Globus pallidus (tissue), 1 donor: ENCODE measurements at places on chromosomes 12 and 14.

DNA sequence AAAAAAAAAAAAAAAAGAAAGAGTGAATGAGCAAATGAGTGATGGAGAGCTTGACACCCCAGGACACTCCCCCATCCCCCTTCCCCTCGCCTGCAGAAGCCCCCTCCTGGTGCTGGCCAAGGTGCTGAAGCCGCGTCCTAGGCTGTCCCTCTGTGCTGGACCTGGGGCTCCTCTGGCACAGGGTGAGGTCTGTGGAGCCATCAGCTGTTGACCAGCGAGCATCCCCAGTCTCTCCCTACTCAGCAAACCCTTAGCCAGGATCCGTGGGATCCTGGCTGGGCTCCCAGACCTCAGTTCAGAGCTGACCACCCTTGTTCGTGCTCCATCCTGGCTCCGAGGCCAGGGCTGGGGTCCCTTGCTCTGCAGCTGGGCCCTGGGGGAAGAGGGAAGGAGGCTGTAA, 5.4 kb upstream of the KIF26A start:
- DNase-seq: no peak

DNA sequence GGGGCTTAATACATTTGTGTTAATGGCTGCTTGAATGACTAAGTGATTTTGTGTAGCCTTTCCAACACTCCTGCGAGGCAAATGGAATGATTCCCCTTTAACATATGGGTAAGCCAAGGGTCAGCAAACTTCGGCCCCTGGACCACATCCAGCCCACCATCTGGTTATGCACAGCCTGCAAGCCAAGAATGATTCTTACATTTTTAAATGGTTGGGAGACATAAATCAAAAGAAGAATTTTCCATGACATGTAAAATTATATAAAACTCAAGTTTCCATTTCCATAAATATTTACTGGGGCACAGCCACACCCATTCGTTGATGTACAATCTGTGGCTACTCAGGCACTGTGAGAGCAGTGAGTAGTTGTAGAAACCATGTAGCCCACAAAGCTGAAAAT, 9.0 kb downstream of the SLC8B1 start:
- DNase-seq: no peak

- DNase-seq: no peak
Measured at GRCh38 chr12:122126713-122127597, 47.1 kb downstream of the IL31 start.

DNA sequence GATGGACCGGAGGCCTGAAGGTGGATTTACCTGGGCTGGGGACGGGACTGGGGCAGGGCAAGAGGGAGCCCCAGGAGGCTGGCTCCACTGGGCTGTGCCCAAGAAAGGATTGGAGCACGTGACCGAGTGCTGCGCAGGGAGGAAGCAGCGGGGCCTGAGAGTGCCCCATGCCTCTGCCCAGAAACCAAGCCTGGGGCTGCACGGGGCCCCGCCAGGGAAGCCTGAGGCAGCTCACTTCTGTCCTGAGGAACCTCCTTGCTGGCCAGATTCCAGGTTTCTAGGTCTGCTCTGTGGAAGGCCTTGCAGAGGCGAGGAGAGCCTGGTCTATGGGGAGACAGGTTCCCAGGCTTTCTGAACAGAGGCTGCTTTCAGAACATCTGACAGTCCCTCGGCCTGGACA, 10.4 kb downstream of the NGB start:
- peak; percentile 31 for DNase-seq

- no peak for DNase-seq
Measured at GRCh38 chr12:39685854-39686657, 66.5 kb upstream of the ABCD2 start.

- no peak for DNase-seq
Measured at GRCh38 chr12:9264546-9264945, 56.4 kb upstream of the PZP start.

DNA sequence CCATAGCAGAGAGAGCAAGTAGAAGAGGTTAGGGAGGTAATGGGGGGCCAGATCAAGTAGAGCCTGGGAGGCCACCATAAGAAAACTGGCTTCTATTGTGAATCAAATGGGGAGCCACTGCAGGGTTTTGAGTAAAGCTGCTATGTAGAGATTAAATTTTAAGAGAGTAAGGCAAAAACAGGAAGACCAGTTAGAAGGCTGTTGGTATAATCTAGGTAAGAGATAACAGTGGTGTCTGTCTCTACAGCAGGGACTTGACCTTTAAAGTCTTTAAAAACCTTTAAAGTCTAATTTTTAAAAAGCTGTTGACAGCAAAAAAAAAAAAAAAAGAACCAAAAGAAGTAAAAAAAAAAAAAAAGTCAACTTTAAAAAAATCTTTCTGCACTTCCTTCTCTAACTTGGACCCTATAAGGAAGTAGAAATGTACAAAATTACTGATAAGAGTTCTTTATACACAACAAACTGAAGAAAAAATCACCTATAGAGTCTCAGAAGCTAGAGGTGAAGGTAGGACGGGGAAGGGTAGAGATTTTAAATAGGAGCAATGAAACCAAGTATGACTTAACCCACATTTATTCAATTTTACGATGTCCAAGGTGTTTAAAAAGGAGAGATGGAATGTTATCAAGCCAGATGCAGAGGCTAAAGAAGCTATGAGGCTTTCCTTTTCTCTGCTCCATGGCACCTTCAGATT, 26.1 kb downstream of the SGPP1 start:
- DNase-seq: no peak

GRCh38 chr12:122021822-122022392, at the start of gene BCL7A:
BCL7A (plus strand) TSS chr12:122021884; CDS start chr12:122022092, 208 bp downstream.
- peak; percentile 75 for DNase-seq

DNA sequence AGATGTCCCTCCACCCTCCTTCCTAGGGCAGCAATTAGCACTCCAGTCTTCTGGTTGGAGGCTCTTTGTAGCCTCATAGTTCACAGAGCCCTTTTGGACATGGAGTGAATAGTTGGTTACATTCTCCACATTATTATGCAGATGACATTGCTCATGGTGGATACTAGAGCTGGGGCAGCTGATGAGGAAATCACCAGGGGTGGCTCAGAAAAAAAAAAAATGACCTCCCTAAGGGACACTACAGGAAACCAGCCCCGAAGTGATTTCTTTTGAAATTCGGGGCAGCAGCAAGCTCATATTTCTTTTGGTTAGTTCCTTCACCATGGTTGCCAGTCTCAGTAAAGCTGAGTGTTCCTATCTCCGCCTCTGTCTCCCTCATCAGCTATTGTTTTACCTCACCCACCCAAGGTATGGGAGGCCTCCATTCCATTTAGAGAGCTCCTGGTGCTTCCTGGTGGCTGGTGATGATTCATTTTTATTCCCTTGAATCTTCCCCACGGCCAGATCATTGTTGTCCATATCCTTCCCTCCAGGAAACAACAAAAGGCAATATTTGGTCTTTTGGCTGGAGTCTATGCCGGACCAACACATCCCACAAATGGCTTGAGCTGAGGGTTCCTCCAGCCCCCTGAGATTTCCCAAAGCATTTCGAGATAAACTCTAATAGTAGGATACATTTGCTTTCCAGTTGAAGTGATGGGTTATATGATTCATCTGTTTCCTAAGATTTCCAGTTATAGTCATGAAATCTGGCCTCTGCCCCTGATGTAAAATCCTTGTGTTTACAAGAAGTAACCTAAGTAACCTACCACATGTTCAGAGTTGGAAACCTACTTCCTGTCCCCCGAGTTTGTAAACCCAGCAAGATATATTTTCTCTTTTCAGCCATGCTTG, 56.2 kb upstream of the NID2 start:
- DNase-seq: peak; percentile 54

- no peak for DNase-seq
Measured at GRCh38 chr12:66119229-66119869, 11.2 kb downstream of the LLPH start.

GRCh38 chr14:23181453-23181852, 2.0 kb downstream of the SLC7A8 start:
- no peak for DNase-seq

GRCh38 chr14:95156161-95157047, 925 bp downstream of the DICER1 start:
- DNase-seq: no peak

GRCh38 chr12:26150736-26151450, 26.1 kb upstream of the BHLHE41 start:
- DNase-seq: no peak

DNA sequence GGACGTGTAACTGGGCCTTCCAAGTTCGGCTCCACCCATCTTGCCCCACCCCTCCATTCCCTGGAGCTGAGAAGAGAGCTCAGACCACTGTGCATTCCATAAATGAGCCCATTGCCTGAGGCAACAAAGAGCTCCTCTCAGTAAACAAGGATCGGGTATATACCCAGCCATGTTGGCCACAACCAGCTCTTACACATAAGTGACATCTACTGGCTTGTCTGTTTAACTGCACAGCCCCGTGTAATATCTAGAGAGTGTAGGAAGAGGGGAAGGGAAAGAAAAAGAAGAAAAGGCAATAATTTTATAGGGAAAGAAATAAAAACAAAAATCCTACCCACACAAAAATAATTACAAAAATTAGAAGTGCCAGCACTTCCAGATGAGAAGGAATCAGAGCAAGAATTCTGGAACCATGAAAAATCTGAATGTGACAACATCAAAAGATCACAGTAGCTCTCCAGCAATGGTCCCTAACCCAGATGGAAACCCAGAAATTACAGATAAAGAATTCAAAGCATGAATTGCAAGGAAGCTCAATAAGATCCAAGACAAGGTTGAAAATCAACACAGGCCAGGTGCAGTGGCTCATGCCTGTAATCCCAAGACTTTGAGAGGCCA, 308.1 kb downstream of the RPAP3 start:
- DNase-seq: no peak

GRCh38 chr14:26132061-26132645, 465.7 kb downstream of the NOVA1 start:
- DNase-seq: no peak

DNA sequence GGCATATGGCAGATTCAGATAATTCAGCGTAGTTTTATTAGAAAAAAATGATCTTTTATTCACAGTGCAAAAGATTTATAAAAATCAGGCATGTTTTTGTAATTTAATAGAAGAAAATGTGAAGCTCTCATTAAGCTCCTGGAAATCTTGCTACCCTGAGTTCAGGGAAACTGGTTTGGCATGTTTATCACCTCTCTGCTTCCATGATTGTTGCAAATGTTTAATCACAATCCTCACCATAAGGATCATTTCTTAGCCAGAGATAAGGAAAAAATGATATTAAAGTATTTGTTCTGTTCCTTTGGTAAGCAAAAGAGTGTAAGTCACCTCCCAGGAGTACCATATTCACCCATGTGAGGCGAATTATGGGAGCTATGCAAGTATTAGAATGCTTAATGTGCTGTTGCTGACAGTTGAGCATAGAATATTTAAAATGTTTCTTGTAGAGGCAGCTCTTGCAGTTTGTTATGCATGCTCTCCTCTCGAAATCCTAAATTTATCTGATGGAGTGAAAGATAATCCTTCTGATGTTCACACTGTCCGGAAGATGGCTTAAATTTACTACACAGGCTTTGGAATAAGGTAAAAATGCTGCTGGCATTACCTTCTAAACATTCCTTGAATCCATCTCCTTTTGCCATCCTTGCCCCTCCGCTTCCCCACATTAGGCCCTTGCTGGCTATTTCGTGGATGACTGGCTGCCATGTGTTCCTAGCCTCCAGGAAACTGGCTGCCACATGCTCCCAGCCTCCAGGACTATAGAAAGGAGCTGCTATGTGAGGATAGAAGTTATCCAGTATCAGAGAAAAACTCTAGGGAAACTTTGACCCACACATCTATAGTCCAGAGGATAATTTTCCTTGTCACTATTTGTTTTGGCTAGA, 115.8 kb upstream of the CCDC198 start:
- no peak for DNase-seq

DNA sequence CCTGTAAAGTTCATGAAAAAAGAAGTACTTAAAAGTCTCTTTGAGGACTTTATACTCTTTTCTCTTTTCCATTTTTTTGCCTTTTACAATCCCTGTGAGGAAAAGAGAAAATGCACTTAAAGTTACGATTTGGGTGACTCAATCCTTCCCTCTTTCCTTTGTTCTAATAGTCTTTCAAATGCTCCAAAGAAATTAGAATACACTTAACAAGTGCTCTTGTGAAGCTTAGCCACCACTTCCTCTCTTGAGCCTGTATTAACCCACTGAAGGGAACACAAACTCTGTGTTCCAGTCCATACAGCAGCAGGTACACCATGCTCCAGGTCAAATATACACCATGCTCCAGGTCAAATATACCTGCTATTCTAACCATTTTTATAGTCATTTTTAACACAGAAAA, 581.1 kb upstream of the MGAT4C start:
- DNase-seq: peak; percentile 3

DNA sequence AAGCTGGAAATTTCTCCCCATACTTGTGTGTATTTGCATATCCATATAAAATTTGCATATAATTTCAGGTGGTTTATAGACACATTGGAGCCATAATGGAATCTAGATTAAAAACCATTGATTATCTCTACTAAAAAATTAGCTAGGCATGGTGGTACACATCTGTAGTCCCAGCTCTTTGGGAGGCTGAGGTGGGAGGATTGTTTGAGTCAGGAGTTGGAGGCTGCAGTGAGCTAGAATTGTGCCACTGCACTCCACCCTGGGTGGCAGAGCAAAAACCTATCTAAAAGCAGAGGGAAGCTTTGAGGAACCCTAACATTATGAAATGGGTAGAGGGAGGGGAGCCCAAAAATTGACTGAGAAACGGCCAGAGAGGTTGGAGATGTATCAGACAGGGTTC, 2.6 kb upstream of the RDH11 start:
- no peak for DNase-seq

DNA sequence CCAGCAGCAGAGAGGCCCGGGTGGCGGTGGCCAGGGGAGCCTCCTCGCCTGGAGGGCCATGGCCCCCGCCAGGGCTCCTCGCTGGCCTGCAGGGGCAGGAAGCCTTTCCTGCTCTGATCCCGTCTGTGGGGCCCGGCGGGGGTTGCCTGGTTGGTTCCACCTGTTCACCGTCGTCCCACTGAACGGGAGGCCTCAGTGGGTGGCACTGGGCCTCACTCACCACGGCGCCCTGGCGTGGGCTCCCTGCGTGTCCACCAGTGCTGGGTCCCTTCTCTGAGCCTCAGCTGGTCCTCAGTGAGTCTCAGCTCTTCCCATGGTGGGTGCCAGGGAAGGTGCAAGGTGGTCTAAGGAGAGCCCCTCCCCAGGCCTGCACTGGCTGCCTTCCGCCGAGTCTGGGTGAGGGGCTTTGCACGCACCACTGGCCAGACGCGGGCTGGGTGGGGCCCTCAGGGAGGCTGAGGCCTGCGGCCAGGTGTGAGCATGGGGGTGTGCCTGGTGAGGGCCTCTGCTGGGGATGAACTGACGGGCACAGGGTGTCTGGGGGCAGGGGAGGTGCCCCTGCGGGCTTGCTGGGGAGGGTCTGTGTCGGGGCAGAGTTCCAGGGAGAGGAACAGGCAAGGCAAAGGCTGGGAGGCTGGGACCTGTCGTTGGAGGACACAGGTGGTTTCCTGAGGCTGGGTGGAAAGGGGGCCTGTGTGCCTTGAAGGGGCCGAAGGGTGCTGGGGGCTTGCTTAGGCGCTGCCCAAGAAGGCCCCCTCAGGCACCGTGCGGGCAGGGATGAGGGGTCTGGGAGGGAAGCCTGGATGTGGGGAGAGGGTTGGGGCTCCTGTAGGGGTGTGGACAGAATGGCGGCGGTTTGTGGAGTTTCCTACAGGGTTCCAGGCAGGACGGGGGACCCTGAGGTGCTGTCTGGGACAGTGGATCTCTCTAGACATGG, 339.8 kb downstream of the TMEM121 start:
- DNase-seq: no peak
